ENCODE measurements at places on chromosomes 13 and 19.

DNA sequence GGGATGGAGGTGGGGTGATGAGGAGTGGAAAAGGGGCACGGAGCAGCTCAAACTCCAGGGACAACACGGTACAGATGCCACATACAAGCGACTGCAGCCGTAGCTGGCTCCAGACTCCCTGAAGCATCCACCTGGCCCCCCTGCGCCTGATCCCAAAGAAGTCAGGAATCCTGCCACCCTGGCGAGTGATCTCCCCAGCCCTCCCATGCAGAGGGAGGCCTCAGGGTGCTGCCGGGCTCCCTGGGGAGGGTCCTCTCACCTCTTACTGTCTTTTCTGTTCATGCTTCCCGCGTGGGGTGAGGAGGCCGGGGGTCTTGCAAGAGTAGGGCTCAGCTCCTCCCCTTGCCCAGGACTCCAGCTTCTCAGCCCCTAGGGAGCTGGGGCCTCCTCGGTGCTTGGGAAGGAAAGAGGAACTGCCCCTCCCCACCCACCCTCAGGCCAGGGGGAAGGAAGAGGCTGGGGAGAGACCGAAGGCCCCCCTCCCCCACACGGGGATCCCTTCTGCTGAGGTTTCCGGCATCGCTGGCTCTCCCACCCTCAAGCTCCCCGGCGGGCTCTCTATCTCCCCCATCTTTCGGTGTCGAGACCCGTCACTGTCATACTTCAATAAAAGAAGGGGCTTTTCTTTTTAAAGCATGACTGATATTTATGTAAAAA lies at the start of gene RASGRP4:
TSS of gene RASGRP4 (minus strand) at position 410 of the 657 bp plus-strand sequence. CDS start at position 282, 128 bp downstream.
- peak; percentile 93 for DNase-seq

DNA sequence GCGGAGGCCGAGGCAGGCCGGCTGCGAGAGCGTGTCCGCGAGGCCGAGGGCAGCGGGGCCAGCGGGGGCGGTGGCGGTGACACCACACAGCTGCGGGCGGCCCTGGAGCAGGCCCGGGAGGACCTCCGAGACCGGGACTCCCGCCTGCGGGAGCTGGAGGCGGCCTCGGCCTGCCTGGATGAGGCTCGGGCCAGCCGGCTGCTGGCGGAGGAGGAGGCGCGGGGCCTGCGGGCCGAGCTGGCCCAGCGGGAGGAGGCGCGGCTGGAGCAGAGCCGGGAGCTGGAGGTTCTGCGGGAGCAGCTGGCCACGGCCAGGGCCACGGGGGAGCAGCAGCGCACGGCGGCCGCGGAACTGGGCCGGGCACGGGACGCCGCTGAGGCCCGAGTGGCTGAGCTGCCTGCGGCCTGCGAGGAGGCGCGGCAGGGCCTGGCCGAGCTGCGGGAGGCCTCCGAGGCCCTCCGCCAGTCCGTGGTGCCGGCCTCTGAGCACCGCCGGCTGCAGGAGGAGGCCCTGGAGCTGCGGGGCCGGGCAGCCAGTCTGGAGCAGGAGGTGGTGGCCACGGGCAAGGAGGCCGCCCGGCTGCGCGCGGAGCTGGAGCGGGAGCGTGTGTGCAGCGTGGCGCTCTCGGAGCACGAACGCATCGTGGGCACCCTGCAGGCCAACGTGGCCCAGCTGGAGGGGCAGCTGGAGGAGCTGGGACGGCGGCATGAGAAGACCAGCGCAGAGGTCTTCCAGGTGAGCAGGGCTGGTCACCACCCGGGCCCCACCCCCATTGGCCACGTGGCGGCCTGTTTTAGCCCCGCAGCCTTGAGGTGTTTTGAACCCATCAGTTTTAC lies 11.7 kb upstream of the EBI3 start:
- no peak for DNase-seq

DNA sequence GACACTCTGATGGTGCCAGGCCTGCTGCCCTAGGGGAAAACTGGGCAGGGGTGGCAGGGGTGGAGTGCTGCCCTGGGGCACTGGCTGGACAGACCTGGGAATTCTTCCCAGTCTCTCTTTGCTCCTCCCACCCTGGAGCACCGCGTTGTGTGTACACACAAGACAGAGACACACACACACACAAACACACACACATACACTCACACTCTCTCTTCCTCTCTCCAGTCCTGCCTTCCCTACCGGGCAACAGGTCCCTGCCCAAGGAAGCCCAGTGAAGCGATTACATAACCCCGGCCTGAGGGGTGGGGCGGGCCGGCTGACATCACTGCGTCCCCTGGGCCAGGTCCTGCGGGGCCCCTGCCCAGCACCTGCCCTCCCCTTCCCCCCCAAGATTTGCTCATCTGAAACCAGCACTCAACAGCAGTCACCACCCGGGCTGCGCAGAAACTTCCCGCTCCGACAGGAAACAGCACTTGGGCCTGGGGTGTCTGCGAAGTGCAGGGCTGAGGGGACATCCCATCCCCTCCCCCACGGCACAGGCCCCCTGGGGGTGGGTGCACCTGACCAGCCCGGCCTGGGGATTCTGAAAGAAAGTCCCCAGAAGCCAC lies 1.2 kb downstream of the MKNK2 start:
- peak; percentile 83 for DNase-seq

- DNase-seq: no peak
Measured at GRCh38 chr13:111904166-111904565, 162.8 kb upstream of the SOX1 start.

- DNase-seq: no peak
Measured at GRCh38 chr19:45599286-45599685, 2.7 kb downstream of the GPR4 start.

DNA sequence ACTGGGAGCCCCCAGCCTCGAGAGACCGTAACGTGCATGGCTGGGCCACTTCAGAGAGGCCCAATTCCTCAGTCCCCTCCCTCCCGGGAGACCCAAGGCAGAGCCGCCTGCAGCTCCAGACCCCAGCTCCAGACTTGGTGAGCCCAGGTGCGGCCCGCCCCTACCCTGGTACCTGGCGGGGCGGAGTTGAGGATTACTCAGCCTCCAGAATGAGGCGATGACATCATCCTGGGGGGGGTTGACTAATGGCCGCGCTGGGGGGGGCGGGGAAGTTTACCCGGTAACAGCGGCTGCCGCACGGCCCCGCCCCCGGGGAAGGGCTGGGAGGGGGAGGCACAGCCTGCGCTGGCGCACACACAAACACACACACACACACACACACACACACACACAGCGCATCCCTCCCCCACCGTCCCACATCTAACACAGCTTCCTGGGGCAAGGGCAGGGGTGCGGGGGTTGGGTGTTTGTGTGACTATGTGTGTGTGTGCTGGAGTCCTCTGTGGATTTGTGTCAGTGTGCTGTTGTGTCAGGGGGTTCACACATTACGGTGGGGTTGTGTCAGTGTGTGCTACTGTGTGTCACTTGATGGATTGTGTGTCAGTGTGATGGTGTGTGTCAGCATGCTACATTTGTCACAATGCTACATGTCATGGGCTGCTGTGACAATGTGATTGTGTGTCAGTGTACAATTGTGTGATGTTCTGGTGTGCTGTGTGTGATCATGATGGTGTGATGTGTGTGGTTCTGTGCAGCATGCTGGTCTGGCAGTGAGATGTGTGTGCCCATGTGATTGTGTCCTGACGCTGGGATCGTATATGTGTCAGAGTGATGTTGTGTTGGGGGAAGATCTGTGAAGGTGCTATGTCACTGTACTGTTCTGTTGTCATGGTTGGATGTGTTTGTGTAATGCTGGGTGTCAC lies 10.3 kb upstream of the BBC3 start:
- DNase-seq: peak; percentile 80

DNA sequence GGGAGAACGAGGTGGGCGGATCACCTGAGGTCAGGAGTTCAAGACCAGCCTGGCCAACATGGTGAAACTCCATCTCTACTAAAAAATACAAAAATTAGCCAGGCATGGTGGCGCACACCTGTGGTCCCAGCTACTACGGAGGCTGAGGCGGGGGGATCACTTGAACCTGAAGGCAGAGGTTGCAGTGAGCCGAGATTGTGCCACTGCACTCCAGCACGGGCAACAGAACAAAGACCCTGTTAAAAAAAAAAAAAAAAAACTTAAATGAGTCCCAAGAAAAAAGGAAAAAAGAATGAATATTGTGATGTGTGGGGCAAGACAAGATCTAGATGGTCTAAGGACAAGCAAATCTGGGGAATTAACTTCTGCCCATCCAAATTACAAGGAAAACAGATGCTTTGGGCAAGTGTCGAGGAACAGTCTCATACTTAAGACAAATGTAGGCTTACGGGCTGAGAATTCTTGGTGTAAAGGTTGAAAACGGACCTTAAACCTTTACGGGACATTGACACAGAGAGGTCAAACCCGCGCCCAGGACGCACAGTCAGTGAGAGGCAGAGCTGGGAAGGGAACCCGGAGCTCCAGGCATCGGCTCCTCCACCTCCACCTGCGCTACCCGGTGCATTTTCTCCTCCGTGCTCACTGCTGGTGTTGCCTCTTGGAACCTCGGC lies 656 bp upstream of the ZNF324 start:
- DNase-seq: no peak

Measured in common myeloid progenitor, CD34-positive (primary cell).